ENCODE measurements at places on chromosomes 1 and 21.

- DNase-seq, result peak; percentile 84
Measured at GRCh38 chr1:6601049-6601922, 1.4 kb downstream of the KLHL21 start.

GRCh38 chr1:4395676-4396075 lies 258.7 kb upstream of the AJAP1 start:
- DNase-seq, result no peak

GRCh38 chr1:165824269-165824643 lies 3.2 kb upstream of the UCK2 start:
- no peak for DNase-seq

GRCh38 chr21:27649762-27650161 lies 682.9 kb upstream of the ADAMTS5 start:
- no peak for DNase-seq

DNA sequence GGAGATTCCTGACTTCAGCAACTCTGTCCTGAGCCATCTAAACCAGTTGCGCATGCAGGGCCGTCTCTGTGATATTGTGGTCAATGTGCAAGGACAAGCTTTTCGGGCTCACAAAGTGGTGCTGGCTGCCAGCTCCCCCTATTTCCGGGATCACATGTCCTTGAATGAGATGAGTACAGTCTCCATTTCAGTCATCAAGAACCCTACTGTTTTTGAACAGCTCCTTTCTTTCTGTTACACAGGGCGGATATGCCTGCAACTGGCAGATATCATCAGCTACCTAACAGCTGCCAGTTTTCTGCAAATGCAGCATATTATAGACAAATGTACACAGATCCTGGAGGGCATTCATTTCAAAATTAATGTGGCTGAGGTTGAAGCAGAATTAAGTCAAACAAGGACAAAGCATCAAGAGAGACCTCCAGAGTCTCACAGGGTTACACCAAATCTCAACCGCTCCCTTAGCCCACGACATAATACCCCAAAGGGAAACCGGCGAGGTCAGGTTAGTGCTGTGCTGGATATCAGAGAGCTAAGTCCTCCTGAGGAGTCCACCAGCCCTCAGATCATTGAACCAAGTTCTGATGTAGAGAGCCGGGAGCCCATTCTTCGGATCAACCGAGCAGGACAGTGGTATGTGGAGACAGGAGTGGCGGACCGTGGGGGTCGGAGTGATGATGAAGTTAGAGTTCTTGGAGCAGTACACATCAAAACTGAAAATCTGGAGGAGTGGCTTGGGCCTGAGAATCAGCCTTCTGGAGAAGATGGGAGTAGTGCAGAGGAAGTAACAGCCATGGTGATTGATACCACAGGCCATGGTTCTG lies 2.3 kb downstream of the ZBTB37 start:
- no peak for DNase-seq

DNA sequence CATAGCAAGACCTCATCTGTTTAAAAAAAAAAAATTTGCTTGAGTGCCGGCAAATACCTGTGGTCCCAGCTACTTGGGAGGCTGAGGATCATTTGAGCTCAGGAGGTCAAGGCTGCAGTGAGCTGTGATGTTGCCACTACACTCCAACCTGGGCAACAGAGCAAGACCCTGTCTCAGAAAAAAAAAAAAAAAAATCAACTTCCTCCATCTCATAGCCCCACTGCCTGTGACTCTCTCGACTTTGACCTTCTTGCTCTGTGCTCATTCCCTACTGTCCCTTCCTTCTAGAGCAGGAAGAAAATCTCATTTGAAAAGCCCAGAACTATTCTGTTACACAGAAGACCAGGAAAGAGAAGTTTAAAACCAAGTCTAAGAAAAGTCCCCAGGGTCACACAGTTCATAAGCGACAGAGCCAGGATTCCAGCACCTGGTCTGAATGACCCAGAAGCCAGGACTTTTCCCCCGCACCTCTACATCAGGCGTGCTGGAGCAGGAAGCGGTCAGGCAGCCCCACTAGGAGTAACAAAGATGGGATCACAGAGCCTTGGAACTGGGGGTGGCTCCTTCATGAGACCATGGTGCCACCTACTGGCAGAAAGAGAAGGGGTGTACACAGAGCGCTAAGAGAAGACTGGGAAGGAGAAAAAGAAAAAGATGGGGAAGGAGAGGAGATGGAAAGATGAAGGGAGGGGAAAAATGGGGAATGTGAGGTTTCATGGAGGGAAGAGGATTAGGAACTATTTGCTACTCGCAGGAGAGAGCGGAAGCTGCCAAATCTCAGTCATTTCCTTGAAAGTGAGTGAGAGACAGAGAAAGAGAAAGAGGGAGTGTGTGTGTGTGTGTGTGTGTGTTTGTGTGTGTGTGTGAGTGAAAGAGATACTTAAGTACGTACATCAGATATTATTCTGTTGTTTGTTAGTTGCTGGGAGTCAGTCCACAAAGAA lies 3.1 kb upstream of the P3R3URF start:
- peak; percentile 94 for DNase-seq
